ENCODE measurements at places on chromosomes 2 and 18.

GRCh38 chr2:37842732-37843440, 82.2 kb upstream of the RMDN2 start:
- no peak for DNase-seq

DNA sequence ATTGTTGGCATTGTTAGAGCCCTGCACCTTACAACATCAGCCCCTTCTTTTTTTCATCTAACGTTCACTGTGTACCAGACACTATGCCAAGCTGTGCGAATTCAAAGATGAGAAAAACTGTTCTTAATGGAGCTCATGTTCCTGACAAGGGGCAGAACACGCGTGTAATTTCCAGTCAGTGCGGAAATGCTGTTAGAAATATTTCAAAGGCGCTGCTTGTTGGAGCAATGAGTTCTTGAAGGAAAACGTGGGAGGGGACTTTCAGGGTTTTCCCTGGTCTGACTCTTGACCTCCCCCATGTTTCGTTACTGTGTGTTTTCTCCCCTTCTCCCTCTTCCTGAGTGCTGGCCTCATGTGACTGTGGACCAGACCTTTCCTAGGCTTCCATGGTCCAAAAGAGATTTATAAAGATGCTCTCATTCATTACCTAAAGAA, 1.5 kb downstream of the MTHFD2 start:
- DNase-seq = no peak

DNA sequence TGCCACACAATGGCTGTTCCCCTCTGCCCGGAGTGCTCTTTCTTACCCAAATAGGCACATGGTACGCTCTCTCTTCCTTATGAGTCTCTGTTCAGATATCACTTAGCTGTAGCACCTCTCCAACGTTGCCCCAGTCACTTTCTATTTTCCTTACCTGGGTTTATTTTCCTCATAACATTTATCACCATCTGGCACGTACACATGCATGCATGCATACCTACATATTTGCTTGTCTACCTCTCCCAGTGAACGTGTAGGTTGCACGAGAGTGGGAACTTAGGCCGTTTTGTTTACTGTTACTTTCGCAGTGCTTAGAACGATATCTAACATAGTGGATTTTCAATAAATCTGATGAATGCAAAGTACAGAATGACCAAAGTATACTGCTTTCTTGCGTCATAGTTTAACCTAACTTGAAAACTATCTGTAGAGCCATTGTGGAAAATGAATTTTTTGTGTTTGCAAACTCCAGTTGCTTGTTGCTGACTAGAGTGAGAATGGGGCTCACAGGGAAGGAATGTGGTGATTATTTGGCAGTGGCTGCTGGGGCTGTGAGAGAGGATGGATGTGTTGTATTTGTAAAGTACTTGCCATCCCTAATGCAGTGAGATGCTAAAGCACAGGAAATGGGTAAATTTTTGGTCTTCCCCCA, 47.1 kb downstream of the ACSL3 start:
- no peak for DNase-seq

DNA sequence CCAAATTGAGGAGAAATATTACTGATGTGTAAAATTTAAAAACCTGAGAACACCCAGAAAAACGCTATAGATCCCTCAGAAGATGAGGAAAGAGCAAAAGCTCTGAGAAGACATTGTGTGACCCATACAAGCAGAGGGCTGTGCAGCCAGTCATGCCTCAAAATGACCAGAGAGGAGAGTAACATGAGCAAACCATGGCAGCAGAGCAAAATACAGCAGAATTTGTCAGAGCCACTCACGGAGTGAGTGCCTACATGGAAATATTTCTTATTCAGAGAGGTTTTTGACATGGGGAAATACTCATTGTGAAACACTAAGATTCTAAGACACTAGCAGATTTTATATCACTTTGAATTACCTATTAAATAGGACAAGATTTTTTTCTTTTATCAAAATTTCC, 96.8 kb upstream of the DNAJC10 start:
- DNase-seq = no peak

DNA sequence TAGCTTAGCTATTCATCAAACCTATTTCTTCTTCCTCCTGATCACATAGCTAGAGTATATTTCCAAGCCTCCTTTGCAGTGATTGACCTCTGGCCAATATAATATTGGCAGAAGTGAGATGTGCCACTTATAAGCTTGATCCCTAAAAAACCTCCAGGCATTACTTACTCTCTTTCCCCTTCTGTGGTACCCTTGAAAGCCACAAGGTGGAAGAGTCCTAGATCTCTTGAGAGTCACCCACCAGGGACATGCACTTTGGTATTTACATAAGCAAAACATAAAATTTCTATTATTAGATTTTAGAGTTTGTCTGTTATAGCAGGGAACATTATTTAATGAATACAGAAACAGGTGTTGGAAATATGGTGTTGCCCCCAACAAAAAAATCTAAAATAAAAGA, 112.0 kb downstream of the EXOC6B start:
- DNase-seq = no peak

DNA sequence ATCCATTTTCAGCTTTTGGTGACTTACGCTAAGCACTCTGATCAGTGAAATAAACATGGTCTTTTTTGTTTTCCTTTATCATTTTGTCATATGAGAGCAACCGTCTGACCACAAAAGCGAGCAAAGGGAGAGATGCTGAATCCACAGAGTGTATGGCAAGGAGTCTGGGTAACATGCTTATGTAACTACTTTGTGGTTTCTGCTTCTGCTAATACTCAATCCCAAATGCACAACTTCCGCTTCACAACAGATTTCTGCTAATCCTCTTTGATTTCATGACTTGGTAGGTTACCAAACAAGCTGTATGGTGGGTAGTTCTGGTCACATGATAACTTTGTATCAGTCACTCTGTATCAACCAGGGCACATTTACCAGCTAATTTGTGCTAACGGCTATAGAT, 908.4 kb upstream of the CRIM1 start:
- no peak for DNase-seq
